LHCN-M2 (cell line): ENCODE measurements at places on chromosomes 3 and 15.

DNA sequence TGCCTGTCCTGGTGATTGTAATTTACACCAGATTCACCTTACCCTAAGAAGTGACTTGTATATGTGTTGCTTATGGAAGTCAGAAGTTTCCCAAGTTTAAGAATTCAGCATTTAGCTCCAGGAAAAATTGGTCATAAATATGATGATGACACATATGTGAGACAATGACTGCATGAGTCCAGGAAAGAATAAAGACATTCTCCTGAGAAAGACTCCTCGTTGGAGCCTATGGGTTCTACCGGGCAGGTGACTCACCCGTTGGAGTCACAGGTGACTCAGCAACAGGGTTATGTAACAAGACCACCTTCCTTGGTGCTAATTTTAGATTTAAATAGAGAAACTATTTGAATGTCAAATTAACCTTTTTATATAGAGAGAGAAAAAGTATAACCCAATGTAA lies 662.4 kb downstream of the FHIT start:
- DNase-seq: no peak

- no peak for DNase-seq
Measured at GRCh38 chr15:99101501-99101900, 3.4 kb upstream of the SYNM start.

- no peak for DNase-seq
Measured at GRCh38 chr3:181771120-181771519, 59.4 kb downstream of the SOX2 start.

DNA sequence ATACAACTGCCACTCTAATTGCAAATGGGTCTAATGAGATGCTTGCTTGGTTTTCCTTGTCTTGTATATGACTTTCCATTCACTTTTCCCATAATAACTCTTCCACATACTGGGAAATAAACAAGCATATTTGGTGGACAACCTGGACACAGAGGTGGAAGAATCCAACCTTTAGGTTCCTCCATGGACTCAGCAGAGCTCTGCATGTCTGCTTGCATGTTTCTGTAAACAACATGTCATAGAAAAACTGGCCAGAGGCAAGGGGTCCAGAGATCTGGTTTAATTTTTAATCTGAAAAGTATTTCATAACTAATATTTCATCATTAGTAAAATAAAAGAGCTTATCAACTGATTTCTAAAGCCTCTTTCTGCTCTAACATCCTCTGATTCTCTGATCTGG lies 30.2 kb downstream of the GOLIM4 start:
- no peak for DNase-seq

- DNase-seq: no peak
Measured at GRCh38 chr15:55230051-55230670, 33.4 kb upstream of the RSL24D1 start.

GRCh38 chr3:160180581-160181216 lies 44.5 kb upstream of the C3orf80 start:
- DNase-seq: no peak

DNA sequence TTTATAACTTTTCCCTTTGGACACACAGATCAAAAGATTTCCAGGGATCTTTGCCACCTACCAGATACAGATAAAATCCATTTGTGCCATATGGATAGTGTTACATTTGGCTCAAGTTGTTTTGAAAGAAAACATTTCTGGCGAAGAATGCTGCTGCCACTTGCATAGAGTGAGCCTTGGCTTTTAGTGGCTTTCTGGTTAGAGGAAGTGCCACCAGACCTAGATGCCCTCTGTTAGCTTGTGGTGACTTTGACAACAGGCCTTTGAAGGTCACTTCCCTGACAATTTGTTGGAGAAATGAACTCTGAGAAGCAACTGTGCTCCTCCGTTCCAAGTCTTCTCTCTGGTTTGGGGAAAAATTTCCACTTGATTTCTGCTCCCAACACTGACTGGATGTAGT lies 158.0 kb downstream of the CHST2 start:
- no peak for DNase-seq

DNA sequence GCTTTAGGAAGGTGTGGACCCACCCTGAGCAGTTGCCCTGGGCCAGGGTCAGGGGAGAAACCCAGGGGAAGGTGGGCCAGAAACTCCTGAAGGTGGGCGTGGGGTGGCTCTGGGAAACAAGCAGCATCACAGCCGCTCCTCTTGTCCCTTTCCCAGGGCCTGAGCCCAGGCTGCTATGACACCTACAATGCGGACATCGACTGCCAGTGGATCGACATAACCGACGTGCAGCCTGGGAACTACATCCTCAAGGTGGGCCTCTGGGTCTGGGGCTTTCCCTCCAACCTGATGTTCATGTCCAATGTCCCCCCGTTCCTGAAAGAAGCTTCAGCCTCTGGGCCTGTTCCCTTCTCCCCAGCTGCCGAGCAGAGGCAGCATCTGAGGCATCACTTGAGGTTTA lies 21.4 kb downstream of the LOXL1 start:
- no peak for DNase-seq

GRCh38 chr3:149496891-149497290 lies 22.4 kb downstream of the TM4SF4 start:
- DNase-seq: no peak

GRCh38 chr3:53032609-53033008 lies 13.3 kb downstream of the SFMBT1 start:
- DNase-seq: no peak

- no peak for DNase-seq
Measured at GRCh38 chr3:23438657-23439056, 235.5 kb downstream of the UBE2E2 start.

GRCh38 chr3:61162965-61163364 lies 88.3 kb downstream of the FHIT start:
- DNase-seq: no peak

- peak; percentile 93 for DNase-seq
Measured at GRCh38 chr3:138124706-138125355, 7.4 kb downstream of the A4GNT start.

- DNase-seq: no peak
Measured at GRCh38 chr3:193884027-193884426, 251.9 kb upstream of the HES1 start.

DNA sequence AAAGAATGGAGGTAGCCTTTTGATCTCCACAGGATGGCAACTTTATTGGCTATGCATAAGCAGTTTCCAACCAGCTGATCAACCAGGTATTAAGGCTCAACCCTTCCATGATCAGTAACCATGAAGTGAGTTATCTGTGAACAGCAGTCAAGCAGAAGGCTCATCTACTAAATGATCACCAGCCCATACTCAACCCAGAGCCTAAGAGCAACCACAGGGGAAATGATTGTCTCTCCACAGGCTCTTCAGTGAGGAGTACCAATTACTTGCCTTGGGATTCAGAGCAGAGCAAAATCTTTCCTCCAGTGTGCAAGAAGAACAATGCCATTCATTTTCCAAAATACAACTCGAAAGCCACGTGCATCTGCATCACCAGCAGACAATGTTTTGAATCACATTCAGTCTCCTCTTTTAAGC lies 754.8 kb downstream of the ROBO1 start:
- DNase-seq: no peak

DNA sequence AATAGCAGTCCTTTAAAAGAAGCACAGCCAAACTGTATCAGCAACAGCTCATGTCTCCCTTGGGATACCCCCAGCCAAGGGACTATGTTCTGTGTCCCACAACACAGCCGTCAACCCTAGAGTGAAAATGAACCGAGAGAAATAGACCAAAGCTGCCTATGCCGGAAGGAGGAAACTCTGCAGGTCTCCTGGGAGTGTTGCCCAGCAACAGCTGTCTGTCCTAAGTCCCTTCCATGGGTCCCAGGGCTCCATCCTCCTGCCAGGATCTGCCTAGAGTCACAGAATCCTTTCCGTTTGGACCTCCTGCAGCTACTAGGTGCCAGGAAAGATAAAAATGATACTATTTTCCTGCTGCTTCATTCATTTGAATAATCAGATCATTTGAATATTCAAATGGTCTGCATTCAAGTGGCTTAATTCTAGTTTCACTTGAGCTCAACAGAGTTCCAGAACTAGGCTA lies 53.1 kb downstream of the TRANK1 start:
- DNase-seq: no peak

GRCh38 chr3:62817678-62818077 lies 57.5 kb downstream of the CADPS start:
- no peak for DNase-seq

- no peak for DNase-seq
Measured at GRCh38 chr15:68666812-68667450, 88.1 kb downstream of the CORO2B start.

- peak; percentile 57 for DNase-seq
Measured at GRCh38 chr3:195897081-195897852, 11.1 kb downstream of the TNK2 start.

DNA sequence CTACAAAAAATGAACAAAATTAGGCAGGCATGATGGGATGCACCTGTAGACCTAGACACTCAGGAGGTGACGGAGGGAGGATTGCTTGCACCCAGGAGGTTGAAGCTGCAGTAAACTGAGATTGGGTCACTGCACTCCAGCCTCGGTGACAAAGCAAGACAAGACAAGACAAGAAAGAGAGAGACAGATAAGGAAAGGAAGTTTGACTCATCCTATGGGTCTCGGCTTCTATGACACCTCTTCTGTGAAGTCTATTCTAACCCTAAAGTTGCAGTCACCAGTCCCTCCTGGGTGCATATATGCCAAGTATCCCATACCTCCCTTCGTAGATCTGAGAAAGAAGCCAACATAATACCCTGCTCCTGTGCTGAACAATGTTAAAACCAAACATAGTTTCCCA lies 7.9 kb upstream of the ZMAT3 start:
- DNase-seq: no peak

DNA sequence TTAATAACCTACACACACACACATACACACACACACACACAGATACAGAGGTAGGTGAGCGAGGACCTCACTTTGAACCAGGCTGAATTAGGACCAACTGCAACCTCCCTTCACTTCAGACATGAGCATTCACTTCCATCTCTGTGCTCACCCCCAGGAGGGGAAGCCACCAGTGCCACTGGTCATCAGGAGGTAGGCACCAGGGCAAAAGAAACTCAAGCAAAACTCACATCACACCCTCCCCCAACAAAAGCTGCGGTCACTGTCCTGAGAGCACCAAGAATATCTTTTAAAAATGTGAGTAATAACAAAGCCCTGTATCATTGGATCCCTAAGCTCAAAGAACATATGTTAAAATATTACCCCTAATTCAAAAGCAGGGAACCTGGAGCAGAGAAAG lies 8.1 kb downstream of the FOXP1 start:
- no peak for DNase-seq

DNA sequence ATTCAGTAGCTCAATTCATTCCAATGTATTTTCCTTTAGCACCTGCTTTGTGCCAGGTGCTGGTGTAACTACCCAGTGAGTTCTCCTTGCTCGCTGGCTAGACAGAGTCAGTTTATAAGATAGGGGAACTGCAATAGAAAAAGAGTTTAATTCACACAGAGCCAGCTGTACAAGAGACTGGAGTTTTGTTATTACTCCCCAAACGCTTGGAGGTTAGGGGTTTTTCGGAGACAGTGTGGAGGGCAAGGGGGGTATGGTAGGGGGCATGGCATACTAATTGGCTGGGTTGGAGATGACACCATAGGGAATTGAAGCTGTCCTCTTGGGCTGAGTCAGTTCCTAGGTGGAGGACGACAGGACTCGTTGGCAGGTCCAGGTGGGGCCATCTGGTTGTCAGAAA lies 5.4 kb upstream of the CFAP91 start:
- no peak for DNase-seq

GRCh38 chr3:55899887-55900286 lies 412.8 kb upstream of the WNT5A start:
- DNase-seq: no peak

DNA sequence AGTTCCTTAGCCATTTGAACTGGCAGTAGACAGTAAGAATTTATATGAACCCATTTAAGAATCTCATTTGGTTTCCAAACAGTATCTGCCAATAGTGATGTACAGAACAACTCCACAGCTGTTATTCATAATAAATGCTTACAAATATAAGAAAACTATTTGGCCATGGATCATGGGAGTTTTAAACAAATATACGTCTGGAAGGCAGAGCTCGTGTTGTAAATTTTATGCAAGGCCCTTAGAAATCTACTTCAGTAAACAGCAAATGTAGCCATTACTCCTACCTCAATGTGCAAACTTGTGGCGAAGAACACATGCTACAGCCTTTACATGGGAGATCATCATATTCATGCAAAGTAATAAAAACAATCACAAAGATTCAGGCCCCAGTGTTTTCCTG lies 65.3 kb upstream of the NANOGP8 start:
- no peak for DNase-seq

- no peak for DNase-seq
Measured at GRCh38 chr15:80076321-80077318, 17.1 kb downstream of the ZFAND6 start.

DNA sequence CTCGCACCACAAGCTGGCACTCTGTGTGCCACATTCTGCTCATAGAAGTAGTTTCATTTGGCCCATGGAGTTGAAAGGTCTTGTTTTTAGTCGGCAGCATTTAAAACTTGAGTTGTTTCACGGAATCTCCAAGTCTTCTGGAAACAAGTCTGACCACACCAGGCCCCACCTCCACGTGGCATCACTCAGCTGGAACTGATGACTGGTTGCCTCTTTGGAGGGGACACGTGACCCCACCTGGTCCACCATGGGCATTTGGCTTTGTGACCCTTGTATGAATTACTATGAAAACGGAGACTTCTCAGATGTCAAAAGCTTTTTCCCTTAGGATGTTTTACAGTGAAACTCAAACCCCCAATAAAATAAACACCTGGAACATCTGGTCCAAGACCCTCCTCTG lies 74.9 kb downstream of the NTRK3 start:
- no peak for DNase-seq

DNA sequence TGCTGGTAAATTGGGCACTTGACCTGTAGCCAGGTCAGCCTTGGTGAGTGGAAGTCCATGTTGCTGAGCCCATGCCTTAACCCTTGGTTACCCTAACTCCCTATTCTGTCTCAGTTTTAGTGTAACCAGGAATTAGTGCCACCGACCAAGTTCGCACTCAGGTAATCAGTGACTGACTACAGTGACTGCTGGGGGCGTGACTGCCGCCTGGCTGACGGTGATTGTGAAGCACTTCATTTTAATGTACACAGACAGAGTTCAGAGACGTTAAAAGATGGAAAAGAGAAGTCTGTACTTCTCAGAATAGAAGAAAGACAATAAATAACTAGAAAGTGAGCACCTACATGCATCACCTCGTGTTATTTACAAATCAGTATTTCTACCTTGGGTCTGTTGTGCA lies 17.3 kb downstream of the CFAP161 start:
- DNase-seq: no peak

DNA sequence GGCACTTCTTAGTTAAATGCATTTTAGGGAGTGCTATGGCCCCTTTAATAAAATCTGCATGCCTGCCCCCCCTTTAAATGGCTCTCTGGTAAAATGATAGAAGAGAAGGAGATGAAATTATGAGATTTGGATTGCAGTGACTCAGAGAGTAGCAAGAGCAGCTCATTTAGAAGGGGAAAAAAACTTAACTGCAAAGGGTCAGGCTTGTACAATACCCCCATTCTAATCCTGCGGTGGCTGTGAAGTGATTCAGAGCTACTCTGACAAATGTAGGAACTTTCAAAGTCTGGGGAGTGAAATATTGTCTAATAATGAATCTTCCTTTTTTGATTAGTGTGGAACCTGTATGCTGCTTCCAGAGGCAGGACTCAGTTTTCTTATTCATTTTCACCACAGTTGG lies 44.1 kb upstream of the TBC1D23 start:
- DNase-seq: peak; percentile 52
